ENCODE measurements at places on chromosomes 16 and 17.

- DNase-seq, result no peak
Observed at GRCh38 chr16:3141781-3142311, 7.0 kb downstream of the ZNF213 start.

- DNase-seq, result no peak
Observed at GRCh38 chr17:3804503-3804931, 3.5 kb upstream of the ITGAE start.

DNA sequence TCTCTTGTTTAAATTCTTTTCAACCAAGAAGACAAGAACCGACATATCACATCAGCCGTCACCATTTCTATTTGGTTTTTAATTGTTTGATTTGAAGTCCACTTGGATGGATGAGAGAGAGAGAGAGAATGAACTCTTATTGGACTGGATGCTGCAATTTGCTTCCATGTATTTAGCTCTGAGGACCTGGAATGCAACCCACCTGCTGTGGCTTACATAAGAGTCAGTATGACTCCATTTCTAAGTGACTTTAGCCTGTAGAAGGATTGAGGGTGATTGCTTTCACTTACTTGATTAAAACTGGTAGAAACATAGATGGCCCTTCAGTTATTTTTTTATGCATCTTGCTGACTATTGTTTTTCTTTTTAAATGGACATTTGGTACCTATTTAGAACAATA, 296.1 kb downstream of the CNTNAP4 start:
- DNase-seq, result no peak

GRCh38 chr16:56601325-56601724, 7.1 kb upstream of the MT2A start:
- no peak for DNase-seq

DNA sequence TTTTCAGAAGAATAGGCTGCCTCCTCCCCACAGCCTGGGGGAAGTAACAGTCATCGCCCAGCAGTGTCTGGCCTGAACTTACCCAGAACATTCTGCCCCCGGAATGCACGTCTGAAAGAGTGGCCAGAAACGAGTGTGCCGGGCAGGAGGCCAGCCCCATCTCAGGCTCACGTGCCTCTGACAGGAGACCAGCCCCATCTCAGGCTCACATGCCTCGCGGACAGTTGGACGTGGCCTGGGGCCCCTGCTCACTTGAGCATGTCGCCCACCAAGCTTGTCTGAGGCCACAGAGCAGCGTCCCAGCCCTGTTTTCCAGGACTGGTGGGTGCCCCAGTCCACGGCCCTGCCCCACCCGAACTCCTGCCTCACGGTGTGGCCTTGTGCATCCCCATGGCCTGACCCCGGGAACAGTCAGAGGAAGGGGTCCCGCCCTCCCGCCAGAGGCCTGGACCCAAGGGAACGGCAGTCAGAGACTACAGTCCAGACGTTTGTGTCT, 16.3 kb upstream of the CDH15 start:
- no peak for DNase-seq

DNA sequence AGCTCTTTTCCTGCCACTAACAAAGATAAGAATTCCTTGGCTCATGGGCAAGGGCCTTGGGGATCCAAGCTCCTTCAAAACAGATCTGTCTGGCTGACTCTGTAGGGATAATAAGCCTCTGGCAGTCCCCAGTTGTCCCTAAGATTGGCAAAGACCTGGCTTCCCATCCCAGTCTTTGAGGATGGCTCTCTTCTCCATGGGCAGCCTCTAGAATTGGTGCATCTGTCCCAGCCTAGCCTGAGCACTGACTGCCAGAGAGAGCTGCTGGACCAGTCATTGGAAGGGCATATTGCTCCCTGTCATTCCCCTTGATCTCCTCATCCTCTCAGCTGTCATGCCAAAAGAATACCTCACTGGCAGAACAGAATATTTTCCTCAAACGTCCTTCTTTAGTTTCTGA, 13.2 kb upstream of the CUEDC1 start:
- no peak for DNase-seq

- DNase-seq, result no peak
Observed at GRCh38 chr16:67356396-67356795, 29.8 kb downstream of the LRRC36 start.

- DNase-seq, result no peak
Observed at GRCh38 chr17:82664701-82665182, 16.5 kb upstream of the WDR45B start.

GRCh38 chr17:13003454-13003851, 14.4 kb downstream of the ELAC2 start:
- no peak for DNase-seq

Measured in NCI-H510A treated with DMSO at 0.1 percent for 48 hours (cell line).